A172 (cell line): ENCODE measurements at places on chromosomes 7 and 10. TPM values are rescaled to one million over a fixed set of nuclear protein-coding genes. Genes with fewer than 3 reads are reported as not detected.

Gene CDC14C
- total RNA-seq, result 0.09 TPM in 1 of 2 replicates, not detected in the other

GRCh38 chr7:35258868-35259522, 5.1 kb upstream of the TBX20 start:
- no peak for DNase-seq

- DNase-seq, result no peak
Measured at GRCh38 chr10:58780476-58780875, 267.8 kb downstream of the BICC1 start.

GRCh38 chr7:25617214-25617613, 388.9 kb upstream of the NPVF start:
- no peak for DNase-seq

- peak; percentile 25 for DNase-seq
Measured at GRCh38 chr7:876972-877311, 588 bp downstream of the GET4 start.

Gene SKIDA1
- total RNA-seq, result 0.53 and 2.4 TPM in 2 replicates

DNA sequence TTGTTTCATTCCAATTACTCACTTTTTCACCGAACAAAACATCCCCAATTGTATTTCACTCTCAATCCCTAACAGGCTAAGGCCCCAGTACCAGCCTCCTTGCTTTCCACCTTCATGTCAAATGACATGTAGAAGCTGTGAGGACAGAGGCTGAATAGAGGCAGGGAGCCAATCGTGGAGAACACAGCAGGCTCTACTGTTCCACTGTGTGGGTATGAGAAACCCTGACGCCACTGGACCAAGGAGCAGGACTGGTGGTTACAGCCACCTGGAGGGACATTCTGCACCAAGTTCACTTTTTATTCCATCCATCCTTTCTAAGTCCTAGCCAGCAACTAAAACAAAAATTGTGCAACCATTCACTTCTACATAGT, 502.8 kb downstream of the SORCS1 start:
- no peak for DNase-seq

- no peak for DNase-seq
Measured at GRCh38 chr7:24718431-24718831, 38.8 kb downstream of the GSDME start.

Gene NPTX2
- 0.07 TPM in 1 of 2 replicates, not detected in the other for total RNA-seq

DNA sequence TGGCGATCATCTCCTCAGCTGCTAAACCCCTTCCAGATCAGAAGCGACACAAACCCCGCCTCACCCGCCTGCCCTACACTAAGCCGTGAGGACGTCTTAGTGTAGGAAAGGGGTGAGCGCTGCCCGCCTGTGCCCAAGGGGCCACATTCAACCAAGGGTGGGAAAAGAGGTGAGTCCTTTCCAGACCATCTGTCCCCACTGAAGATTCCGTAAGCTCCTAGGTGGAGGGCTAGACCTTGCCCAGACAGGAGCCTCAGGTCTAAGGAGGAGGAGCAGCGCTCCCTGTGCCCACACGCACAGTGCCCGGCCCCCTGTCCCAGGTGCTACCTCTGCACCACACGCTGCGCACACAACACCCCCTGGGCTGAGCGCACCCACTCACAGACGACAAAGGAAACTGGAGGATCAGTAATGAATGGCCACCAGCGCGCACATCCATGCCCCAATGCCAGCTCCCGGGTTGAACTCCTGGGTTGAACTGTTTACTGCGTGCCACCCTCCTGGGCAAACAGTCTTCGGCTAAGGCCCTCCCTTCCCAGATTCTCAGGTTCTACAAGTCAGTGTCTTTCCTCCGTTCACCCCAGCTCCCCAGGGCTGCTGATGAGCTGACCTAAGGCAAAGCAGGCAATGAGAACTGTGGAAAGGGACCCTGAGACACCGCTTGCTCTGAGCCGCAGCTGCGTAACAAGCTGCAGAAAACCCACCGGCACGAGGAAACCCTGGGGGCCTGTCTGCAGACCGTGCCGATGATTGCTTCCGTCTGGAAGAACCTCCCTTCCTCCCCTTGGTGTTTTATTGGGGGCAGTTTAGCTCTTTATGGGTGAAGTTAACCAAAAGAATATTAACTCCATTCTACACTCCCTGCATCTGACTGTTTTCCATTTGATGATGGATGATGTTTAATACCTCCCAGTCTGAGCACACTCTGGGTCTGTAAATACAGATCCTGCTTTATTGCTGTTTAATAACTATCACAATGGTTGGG, 185.9 kb downstream of the MAD1L1 start:
- DNase-seq, result no peak
